Gastroesophageal sphincter (tissue), 4 donors: ENCODE measurements at places on chromosomes 2 and 18.

DNA sequence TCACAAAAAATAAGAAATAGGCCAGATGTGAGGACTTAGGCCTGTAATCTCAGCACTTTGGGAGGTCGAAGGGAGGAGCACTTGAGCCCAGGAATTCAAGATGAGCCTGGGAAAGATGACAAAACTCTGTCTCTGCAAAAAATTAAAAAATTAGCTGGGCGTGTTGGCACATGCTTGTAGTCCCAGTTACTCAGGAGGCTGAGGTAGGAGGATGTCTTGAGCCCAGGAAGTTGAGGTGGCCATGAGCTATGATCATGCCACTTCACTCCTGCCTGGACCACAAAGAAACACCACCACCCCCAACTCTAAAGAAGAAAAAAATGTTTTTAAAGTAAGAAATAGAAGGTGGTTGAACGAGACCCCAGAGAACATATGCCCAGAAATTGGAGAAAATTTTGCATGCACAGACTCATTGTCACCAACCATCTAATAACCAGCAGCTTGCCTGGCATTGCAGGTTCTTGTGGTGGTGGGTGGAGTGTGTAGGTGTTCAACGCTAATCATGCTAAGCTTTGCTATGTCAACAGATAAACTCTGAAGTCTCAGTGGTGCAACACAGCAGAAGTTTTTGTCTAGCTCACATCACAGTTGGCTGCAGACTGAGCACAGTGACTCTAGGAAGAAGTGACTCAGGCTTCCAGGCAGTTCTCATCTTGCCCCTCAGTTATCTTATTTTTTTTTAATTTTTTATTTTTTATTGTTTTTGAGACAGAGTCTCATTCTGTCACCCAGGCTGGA lies 18.6 kb downstream of the ARL4C start:
- H3K27ac ChIP-seq = no peak overlapping the region
- no peaks in the 10 kb centered on the region for H3K36me3 ChIP-seq
- no peaks in the 10 kb centered on the region for H3K27me3 ChIP-seq
- H3K4me1 ChIP-seq = no peaks in the 10 kb centered on the region

DNA sequence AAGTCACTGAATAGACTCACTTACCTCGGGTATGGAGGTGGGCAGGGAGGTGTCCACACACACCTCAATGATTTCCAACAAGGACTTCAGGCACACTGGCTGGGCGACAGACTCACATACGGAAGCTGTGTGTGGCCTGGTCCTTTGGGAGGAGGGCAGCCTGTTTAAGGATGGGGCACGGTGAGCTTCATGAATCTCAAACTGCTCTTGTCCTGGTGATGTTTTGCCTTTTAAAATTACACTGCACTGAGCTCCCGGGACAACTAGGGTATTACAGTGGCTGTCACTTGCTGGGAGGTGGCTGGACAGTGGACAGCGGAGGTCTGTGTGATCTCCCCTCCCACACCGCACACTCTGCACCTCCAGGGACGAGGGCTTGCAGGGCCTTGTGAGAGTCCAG lies 211.6 kb downstream of the SNTG2 start:
- peak overlapping the region; percentile 46 for H3K27ac ChIP-seq
- H3K36me3 ChIP-seq = no peaks in the 10 kb centered on the region
- ATAC-seq = no peak

DNA sequence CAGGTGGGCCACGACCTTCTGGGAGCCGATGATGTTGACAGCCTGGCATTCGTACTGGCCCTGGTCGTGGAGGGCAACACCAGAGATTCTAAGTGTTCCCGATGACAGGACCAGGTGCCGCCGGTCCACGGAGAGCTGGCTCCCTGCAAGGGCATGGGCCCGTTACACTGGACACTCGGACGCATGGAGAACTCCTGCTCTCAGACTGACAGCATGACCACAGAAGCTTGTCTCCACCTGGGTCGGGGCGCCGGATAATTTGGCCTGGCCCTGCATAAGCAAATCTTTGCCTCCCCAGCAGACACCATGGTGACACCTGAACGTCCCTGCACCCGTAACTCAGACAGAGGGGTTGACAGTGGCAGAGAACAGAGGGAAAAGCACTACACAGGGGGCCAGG lies 80.7 kb downstream of the PXDN start:
- no peaks in the 10 kb centered on the region for H3K4me1 ChIP-seq
- H3K4me3 ChIP-seq = no peak overlapping the region
- no peak overlapping the region for H3K27ac ChIP-seq
- no peaks in the 10 kb centered on the region for H3K36me3 ChIP-seq
- no peak for ATAC-seq

DNA sequence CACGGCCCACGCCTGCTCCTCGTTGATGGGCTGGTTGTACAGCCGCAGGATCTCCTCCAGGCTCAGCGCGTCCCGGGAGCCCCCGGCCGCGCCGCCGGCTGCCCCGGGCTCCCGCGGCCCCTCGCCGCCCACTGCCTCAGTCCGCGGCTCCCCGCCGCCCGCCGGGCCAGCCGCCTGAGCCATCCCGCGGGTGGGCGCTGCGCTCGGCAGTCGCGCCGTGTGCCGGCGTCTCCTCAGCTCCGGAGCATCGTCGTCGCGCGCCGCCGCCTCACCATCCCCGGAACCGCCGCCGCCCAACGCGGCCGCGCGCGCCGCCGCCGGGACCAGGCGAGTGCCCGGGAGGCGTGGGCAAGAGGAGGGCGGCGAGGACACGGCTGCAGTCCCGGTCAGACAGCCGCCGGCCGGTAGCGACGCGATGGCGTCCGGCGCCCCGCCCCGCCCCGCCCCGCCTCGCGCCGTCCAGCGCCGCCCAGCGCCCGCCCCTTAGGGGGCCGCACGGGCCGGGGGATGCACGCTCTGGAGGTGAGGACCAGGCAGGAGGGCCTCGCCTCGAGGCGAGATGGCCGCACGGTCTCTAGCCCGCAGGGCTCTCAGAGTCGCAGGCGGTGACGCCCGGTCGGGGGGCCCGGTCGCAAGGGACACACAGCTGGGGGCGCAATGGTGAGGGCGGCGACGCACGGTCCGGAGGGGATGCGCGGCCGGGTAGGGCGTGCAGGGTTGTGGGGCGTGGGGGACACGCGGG lies at the start of gene SPIRE1:
TSS of gene SPIRE1 (minus strand) at position 424 of the 742 bp plus-strand sequence. CDS start at position 183, 241 bp downstream.
- peak; percentile 90 for ATAC-seq
- peak within 1 kb of the TSS; percentile 98 for H3K27ac ChIP-seq
- no peaks in the 10 kb centered on the region for H3K36me3 ChIP-seq
